ENCODE measurements at places on chromosomes 5 and 9.
A peak's percentile ranks its signal among the peaks of the same experiment; 100 is the strongest.

DNA sequence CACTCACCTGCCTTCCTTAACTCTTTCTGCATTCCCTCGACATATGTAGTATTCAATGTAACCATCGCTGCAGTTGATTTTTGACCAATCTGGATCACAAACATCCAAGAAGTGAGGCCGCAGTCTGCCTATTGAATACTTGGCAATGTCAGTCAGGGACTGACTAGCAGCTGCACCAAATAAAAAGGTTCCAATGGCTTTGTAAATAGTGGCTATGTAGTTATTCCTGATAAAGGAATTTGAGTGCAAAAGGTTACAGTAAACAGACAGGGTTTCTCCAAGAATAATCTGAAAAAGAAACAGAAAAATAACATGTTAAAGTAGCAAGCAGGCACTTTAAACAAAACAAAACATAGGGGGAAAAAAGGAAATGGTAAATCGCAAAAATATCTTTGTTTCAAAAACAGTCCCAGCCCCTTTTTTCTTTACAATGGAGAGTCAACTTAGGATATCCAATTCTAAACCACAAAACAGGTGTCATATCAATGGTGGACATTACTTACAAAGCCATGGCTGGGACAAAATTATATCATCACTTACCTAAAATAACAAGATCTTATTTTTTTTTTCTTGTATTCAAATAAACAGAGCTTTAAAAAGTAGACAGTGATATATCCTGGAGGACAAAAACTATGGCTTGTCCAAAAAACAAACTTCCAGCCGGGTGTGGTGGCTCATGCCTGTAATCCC is 66.8 kb downstream of the PLPP1 start:
- DNase-seq = no peak

DNA sequence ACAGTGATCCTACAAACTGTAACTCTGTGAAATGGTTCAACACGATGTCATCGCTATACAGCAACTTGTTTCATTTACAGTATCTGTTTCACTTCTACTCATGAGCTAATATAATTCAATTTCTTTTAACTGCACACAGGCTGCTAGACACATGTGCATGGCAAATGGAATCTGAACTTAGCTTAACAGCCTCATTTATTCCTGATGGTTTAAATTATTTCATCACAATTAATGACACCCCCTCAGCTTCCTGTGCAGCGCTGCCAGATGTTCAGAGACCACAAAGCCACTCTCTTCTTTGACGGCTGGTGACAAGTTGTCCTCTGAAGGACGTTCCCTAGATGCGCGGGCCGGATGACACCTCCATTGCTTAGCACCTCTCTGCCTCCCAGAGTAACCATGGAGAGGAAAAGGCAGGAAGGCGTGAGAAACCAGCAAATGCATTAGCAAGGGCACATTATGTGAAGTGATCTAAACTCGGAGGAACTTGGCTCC is 191.1 kb downstream of the BNC2 start:
- DNase-seq = peak; percentile 24

GRCh38 chr9:5493679-5494511 is 16.4 kb upstream of the PDCD1LG2 start:
- no peak for DNase-seq

GRCh38 chr5:76787237-76787636 is 31.6 kb upstream of the F2RL1 start:
- DNase-seq = peak; percentile 94

All from tongue (tissue), 3 donors.